NCI-H510A (cell line): ENCODE measurements at places on chromosomes 6 and 20.

DNA sequence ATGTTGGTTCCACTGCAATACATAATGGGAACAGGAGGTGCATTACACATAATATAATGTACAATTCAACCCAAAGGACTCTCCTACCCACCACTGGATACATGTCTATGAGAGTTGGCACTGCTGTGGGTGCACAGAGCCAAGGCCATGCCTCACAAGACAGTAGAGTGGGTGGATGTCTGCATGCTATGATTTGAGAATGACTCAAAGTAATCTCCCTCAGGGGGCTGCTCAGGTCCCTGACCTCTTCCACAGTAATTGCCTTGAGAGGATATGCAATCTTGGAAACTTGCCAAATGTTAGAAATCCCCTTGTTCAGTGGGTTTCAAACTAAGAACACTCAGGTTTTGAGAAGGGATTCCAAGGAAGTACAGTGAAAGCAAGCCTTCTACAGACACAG lies 79.0 kb downstream of the ANKEF1 start:
- no peak for DNase-seq

GRCh38 chr6:68233623-68234022 lies 401.5 kb upstream of the ADGRB3 start:
- DNase-seq: no peak

GRCh38 chr6:111653434-111653833 lies 47.8 kb upstream of the TRAF3IP2 start:
- DNase-seq: no peak

DNA sequence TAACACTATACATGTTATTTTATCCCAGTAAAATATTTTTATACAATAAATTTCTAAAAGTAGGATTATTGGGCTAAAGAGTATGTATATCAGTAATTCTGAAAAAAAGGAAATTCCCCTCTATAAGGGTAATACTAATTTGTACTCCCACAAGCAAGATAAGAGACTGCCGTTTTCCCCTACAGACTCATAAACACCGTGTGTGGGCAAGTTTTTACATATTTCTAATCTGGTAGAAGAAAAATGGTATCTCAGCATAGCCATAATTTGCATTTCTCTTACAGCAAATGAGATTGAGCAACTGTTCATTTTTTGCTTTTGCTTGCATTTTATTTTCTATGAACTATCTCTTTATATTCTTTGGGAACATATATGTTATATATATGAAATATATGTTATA lies 26.0 kb upstream of the MYMX start:
- DNase-seq: no peak

- no peak for DNase-seq
These were observed 42.4 kb upstream of the PLCB1 start for GRCh38 chr20:8089668-8090067.

DNA sequence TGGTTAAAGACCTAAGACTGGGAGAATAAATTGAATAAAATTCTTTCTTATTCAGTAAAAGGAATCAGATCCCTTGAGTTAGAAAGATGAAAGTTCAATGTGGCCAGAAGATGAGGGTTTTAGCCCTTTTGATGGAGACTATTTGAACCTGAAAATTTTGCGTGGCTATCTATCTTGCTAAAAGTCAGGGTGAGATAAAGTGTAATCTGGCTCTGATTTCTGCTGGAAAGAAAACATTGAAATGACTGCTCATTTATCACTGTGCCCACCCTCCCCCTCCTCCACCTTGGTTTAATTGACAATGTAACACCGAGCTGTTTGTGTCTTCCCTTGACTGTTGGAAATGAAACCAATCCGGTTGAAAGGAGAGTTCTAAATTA lies 32.9 kb upstream of the TCF21 start:
- no peak for DNase-seq

GRCh38 chr6:52929321-52930164 lies 20.0 kb upstream of the GSTA3 start:
- DNase-seq: peak; percentile 15

DNA sequence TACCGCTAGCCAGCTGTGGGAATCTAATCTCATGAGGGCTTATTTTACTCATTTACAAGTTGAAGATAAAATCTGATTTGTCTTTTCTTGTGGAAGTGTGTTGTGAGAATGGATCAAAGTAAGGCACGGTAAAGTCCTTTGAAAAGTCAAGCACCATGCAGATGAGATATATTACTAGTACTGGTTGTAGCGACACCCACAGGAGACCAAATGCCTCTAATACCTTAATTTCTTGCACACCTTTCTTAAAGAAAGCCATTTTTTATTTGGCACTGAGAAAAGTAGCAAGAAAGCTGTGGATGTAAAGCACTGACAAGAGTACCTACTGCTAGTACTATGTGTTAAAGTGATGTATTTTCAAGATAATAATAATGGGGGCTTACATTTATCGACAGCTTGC lies 191.0 kb upstream of the MMS22L start:
- no peak for DNase-seq

DNA sequence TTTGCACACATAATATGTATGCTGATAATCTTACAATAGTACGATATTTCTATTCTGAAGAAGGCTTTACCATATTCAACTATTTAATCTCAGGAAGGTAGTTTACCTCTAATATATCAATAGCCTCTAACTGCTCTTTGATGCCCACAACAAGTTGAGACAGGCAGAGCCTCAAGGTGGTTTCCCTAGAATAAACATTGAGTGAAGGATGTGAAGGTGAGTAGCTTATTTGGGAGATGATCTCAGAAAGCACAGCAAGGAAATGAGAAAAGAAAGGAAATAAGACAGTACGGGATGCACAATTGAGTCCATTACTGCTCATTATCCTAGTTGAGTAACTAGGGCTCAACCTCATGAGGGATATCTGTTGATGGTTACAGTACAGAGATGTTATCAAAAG lies 638.4 kb downstream of the MAFB start:
- no peak for DNase-seq

- no peak for DNase-seq
These were observed 55.2 kb downstream of the TPD52L1 start for GRCh38 chr6:125208625-125209249.

DNA sequence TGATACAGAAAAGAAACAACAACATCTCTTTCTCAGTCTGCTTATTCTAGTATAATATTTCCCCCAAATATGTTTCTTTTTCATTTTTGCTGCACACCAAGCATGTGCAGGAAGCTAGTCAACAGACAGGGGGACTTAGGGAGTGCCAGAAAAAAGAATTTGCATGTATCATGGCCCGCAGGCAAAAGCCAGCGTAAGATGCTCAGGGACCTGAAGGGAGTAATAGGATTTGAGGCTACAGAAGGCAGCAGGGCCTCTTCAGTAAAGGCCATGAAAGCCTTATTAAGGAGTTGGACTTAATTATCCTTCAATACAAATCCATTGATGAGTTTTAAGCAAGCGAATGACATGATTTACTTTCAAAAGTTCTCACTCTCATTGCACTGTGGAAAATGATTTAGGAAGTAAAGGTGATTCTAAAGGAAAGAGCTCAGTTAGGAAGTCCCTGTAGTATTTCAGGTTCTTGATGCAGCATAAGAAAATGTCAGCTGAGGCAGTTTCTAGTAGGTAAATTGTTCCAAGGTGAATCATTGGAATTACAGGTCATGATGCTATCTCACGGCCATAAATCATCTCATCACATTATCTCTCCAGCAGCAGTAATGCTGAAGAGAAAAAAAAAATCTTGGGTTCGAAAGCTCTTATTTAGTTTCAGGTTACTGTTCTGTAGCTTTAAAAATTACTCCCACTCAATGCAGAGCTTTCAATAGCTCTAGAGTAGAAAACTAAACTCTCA lies 94.8 kb downstream of the PTCHD4 start:
- DNase-seq: no peak

DNA sequence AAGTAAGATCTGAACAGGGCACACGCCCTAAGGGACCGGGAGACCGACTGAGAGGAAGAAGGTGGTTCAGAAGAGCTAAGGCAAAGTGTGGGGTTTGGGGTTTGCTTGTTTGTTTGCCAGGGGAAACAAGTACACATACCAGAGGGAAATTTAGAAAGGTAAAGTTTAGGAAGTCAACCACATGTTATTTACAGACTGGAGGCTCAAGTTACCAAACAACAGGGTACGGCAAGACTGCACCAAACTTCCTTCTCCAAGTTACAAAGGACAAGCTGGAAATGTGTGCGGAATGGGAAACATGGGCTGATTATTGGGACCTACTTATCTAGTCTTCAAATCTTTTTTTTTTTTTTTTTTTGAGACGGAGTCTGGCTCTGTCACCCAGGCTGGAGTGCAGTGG lies 11.2 kb downstream of the PREP start:
- no peak for DNase-seq

DNA sequence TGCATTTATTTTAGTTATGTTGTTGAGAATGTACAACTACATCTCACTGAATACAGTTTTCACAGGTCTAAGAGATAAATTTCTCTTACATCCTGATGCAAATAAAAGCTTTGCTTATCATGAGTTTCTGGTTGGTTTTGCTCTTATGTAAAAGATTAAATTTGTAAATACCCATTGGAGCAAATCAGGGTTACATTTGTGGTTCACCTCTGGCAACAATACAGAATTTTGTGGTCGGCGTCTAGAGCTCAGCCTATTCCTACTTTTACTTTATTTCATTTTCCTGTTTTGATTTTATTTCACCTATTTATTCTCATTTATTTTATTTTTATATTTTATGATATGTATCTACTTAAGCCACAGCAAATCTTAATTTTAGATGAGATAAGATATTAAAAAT lies 271.9 kb upstream of the MARCKS start:
- no peak for DNase-seq

- DNase-seq: no peak
These were observed 302.8 kb downstream of the KIF16B start for GRCh38 chr20:16270314-16270931.

GRCh38 chr6:45132059-45132458 lies 196.1 kb upstream of the RUNX2 start:
- no peak for DNase-seq

DNA sequence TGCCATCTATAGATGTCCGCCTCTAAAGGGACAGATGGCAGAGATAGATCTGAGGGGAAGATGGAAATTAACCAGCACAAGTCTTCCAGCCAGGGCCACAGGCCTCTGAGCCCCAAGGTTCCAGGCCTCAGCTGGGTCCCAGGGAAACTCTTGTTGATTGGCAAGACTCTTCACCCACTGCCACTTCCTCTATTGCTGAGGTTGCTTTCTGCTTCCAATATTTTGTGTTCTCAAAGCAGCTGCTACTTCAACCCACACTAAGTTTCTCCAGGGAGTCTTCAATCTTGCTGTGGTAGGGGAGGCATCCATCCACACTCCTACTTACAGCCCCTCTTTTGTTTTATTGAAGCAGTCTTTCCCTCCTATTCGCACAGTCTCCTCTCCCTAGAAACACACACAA lies 36.4 kb upstream of the SASH1 start:
- no peak for DNase-seq

- no peak for DNase-seq
These were observed 342.4 kb upstream of the PLCB4 start for GRCh38 chr20:8726460-8726859.

DNA sequence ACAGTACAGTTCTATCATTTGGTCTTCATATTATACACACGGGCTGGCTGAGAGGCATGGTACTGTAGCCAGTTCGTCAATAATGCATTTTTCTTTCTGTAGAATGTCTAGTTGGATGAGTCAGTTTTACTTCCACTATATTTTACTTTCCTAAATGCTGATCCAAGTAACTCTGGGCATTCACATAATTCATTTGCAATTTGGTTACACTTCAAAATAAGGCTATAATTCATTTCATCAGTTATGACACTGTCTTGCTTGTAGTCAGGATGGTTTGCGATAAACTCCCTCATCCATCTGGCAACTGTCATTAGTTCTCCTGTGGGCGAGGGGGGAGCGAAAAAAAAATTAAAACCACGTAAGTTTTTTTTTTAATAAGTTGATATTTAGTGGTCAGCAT lies 46.3 kb downstream of the GCLC start:
- no peak for DNase-seq

GRCh38 chr6:76774781-76775384 lies 688.4 kb downstream of the HTR1B start:
- no peak for DNase-seq
